ENCODE measurements at places on chromosomes 4 and X.

- peak; percentile 14 for DNase-seq
Observed at GRCh38 chrX:138128027-138128671, 562.2 kb downstream of the ZIC3 start.

DNA sequence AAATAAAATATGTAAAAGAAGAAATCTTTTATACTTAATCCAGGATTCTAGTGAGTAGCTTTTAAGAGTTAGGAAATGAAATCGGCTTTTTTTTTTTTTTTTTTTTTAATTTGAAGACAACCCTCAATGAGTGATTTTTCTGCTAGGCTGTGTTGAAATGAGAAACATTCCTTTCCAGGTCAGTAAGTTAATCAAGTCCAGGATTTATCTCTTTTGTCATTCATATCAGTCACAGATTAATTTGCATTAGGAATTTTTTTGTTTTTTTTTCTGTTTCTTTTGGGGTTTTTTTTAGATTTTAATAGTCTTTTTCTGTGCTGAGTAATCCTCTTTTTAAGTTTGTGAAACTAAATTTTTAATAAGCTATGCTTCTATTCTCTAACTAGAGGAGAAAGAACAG is 448.1 kb downstream of the ADGRL3 start:
- no peak for DNase-seq

DNA sequence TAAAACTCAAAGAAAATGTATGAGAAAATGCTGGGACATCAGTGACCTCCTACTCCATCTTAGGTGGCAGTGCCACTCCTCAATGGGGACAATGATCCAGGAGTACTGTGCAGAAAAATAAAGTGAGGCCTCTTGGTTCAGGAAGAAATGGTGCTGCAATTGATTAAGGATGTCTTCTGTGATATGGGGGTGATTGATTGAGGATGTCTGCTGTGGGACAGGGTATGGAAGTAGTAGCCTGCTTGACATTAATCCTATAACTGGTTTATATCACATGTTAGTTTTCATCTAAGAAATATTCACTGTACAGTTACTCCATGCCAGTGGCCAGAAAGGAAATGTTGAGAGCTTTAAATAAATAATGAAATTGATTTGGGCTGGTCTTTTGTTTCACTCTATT is 20.5 kb downstream of the OTOP1 start:
- no peak for DNase-seq

DNA sequence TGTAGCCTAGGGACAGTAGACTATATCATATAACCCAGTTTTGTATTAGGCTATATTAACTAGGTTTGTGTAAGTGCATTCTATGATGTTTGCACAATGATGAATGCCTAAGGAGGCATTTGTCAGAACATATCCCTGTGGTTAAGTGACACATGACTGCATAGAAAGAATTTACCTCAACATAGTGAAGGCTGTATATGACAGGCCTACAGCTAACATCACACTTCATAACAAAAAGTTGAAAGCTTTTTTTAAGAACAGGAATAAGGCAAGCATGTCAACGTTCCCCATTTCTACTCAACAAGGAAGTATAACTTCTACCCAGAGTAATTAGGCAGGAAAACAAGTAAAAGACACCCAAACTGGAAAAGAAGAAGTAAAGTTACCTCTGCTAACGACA is 165.9 kb upstream of the NDST4 start:
- DNase-seq: no peak

DNA sequence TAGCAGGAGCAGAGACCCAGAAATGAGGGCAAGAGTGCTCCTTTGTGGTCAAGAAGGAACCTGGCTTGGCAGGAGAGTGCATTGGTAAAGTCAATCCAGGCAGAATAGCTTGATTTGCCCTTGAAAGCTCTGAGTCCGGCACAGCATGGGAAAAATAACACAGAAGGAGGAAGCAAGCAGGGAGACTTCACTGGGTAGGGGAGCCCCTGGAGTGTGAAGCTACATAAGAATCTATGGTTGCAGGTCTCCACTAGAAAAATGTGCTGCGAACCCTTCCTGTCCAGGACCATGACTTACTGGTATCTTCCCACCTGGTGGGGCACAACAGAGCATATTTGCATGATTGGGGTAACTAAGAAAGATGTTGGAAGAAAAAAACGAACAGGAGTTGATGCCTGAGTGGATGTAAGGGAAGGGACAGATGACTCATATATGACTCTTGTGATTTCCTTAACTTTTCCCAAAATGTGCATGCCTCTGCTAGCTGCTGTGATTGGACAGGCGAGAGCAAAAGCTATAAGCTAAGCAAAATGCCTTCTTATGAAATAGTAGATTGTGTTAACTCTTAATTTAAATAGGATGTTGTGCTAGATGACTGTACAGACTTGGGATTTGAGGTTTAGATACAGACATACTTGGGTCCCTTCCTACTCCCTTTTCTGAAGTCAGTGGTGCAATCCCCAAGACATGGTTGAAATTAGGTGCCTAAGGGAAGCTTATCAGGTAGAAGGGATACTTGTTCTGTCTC is 3.3 kb downstream of the IL13RA1 start:
- no peak for DNase-seq

- DNase-seq: no peak
Observed at GRCh38 chr4:98092833-98093439, 50.3 kb downstream of the STPG2 start.

DNA sequence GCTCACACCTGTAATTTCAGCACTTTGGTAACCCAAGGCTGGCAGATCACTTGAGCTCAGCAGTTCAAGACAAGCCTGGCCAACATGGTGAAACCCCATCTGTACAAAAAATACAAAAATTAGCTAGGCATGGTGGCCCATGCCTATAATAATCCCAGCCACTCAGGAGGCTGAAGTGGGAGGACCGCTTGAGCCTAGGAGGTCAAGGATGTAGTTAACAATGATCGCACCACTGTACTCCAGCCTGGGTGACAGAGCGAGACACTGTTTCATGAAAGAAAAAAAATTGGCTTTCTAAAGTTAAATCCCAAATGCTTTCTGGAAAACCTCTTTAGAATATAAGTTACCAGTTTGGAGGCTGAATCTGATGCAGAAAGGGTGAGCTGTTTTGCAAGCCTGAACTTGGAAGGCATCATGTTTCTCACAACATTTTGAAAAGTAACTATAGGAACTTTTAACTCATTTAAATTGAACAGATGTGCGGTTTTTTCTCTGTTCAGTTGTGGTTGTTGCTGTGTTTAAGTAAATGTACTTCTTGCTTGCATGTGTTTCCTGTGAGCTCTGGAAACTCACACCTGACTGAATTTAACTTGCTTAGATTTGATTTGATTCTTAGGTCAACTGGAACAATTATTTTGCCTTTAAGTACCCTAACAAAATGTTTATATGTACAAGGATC is 39.8 kb upstream of the TMEM131L start:
- DNase-seq: no peak

GRCh38 chrX:14290335-14290734 is 239.0 kb upstream of the GLRA2 start:
- no peak for DNase-seq

DNA sequence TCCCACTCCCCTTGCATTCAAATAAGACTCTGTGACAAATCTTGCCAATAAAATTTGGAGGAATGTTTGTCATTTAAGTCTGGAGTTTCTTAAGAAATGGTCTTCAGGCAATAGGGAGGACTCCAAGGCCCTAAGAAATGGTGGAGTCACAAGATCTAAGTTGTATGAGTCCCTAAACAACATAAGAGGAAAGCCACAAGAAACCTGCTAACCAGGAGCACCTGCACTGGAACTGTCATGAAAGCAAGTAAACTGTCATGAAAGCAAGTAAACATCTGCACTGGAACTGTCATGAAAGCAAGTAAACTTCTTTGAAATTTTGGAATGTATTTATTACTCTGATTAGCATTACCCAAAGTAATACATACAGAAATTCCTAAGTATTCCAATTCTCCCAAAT is 3.5 kb downstream of the CNOT6L start:
- DNase-seq: no peak

DNA sequence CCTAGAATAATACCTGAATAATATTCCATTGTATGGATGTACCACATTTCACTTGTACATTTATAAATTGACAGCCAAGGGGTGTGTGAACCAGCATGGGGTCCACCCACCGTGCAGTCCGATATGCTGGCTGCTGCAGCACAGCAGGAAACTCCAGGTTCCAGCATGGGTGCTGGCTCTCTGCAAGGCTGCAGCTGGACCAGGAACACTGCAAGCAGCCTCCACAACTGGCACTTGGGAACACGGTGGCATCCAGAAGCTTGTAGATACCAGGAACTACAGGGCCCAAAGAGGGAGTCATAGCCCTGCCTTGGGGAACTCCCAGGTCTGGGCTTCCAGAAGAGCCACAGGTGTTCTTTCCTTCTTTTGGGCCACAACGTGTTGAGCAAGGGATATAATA is 91.2 kb downstream of the NXF2 start:
- no peak for DNase-seq

DNA sequence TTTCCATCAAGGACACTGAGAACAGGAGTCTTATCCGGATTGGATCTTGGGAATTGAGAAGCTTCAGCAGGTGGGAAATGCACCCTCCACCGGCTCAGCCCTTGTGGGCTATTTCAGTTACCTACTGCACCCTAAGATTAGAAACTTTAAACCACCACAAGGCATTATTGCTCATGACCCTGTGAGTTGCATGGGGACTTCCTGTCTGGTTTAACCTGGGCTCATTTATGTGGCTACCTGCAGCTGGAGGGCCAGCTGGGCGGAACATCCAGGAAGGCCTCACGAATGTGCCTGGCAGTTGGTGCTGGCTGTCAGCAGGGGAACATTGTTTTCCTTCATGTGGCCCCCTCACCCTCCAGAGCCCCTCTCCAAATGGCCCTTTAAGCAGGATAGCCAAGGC is 164.1 kb downstream of the DEFB131A start:
- DNase-seq: no peak

DNA sequence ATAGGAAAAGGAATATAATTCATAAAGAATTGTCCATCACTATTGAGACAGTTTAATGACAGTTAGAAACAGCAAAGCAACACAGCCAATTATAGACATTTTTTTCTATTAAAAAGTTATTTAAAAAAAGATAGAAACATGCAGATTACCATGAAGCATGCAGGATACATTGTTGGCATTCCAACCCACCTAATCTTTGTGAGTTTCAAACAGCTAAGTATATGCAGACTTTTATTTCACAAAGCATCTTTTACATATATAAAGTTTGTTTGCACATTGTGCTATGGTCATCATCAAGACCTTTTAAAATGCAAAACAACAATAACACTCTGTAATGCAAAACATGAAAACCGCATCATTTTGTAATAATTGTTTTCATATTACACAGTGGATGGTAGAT is 125.9 kb upstream of the ETNPPL start:
- DNase-seq: no peak

- DNase-seq: no peak
Observed at GRCh38 chrX:39774774-39775328, 322.9 kb downstream of the BCOR start.
